ENCODE measurements at places on chromosomes 1 and 21.

DNA sequence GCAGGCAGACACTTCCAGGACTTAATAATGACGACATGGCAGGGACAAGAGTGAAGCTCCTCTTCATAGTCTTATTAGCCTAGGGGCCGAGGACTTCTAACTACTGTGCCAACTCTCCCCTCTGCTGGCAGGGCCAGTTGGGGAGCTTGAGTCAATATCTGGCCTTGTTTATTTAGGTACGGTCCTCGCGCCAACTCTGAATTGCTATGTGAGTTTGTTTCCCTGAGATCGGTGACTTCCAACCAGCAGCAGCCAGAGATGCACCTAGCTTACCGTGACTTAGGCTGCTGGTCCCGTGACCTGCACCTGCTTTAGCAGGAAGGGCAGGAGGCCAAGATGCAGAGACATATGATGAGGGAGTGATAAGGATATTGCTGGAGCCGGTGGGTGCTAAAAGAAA is 451.1 kb downstream of the PCP4 start:
- DNase-seq, result no peak

DNA sequence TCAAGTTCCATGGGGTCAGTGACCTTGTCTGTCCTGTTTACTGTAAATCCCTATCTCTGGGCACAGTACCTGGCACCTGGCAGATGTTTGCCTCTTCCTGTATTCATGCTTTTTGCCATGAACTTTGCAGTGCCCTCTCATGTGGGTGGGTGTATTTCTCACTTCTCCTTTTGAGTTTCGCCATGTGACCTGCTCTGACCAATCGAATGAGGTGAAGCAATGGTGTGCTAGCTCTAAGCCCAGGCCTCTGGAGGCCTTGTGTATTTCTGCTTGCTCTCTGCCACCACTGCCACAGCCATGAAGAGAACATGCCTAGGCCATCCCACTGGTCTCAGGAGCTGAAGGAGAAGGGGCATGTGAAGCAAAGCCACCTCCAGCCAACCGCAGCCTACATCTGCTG is 185.5 kb upstream of the ZC3H12A start:
- DNase-seq, result peak; percentile 85

GRCh38 chr21:27380303-27380702 is 413.4 kb upstream of the ADAMTS5 start:
- DNase-seq, result no peak

DNA sequence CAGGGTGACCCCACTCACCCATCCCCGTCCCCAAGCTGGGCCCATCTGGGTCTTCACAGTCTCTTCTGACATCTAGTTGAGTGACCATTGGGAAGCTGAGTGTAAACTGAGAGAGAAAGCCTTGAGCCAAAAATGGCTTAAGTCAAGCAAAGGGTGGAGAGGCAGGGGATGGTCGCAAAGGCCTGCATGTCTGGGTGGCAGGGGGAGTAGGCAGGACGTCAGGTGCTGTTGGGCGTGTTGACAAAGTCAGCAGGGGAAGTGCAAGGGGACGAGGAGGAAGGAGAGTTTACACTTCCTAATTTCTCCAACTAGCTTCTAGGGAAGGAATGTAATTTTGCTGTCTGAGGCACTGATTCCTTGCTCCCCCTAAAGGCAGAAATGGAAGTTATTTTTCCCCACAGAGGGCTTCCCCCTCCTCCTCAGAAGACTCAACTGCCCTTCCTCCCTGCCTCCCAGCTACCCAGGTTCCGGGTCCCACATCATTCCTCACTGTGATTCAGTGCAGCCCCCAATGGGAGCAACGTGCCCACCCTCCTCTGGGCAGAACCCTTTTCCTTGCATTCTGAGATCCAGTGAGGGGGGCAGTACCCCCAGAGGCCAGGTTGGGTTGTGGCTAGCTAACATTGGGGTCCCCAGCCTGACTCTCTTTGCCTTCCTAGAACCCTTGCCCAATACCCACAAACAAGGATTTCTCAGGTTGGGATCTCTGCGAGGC is 1.2 kb upstream of the ADORA1 start:
- DNase-seq, result no peak

GRCh38 chr1:225977937-225978748 is 21.0 kb downstream of the SDE2 start:
- peak; percentile 67 for DNase-seq

- no peak for DNase-seq
These were observed 67.1 kb upstream of the NFASC start for GRCh38 chr1:204803607-204804006.

GRCh38 chr1:227125929-227126545 is 185.9 kb downstream of the COQ8A start:
- no peak for DNase-seq

GRCh38 chr1:46130606-46131005 is 1.8 kb downstream of the PIK3R3 start:
- DNase-seq, result no peak

GRCh38 chr1:169457443-169457842 is 28.3 kb downstream of the SLC19A2 start:
- DNase-seq, result no peak

DNA sequence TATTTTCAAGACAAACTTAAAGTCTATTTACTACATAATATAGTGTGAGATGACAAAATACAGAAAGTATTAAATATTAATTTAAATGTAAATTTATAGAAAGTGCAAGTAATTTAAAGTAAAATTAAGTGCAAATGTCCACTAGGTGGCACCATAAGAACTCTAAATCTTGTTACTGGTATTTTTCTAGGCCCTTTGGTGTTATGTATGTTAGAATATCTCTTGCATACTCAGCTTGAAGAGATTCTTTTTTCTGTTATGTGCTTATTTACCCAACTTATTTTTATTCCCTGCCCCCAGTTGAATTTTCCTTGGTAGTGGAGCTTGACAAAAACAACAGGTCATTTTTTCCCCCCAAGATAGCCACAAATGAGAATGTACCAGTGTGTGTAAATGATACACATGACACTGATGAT is 71.5 kb downstream of the RPS6KC1 start:
- DNase-seq, result no peak

DNA sequence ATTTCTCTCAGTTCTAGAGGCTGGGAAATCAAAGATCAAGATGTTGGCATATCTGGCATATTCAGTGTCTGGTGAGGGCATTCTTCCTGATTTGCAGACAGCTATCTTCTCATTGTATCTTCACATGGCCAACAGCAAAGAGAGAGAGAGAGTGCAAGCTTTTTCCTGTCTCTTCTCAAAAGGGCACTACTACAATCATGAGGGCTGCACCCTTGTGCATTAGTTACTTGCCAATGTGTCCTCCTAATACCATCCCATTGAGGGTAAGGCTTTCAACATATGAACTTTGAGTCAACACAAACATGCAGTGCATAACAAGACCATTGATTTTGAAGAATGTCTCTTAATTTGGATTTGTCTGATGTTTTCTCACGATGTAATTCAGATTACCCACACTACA is 78.0 kb downstream of the CCDC30 start:
- DNase-seq, result no peak

- DNase-seq, result no peak
These were observed 223.8 kb upstream of the TMEM51 start for GRCh38 chr1:14929547-14930246.

- no peak for DNase-seq
These were observed 48.9 kb downstream of the SPATA46 start for GRCh38 chr1:162327788-162328165.

DNA sequence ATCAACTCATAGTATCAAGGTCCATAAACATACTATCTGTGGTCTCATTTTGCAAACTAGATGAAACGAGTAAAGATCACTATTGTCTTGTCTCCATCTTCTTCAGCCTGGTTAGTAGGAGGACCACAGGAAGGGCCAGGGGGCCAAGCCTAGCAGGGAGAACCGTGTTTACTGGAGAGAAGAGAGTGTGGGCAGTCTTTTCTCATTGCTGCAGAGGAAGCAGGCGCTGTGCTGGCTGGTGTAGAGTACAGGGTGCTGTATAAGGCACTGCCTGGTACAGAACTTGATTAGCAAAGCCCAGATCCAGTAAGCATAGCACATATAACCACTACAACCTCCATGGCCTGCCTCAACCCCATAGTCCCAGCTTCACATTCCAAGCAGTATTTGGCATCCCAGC is 10.0 kb upstream of the B4GALT3 start:
- DNase-seq, result no peak

GRCh38 chr1:27451343-27451742 is 38.6 kb downstream of the WASF2 start:
- DNase-seq, result no peak

DNA sequence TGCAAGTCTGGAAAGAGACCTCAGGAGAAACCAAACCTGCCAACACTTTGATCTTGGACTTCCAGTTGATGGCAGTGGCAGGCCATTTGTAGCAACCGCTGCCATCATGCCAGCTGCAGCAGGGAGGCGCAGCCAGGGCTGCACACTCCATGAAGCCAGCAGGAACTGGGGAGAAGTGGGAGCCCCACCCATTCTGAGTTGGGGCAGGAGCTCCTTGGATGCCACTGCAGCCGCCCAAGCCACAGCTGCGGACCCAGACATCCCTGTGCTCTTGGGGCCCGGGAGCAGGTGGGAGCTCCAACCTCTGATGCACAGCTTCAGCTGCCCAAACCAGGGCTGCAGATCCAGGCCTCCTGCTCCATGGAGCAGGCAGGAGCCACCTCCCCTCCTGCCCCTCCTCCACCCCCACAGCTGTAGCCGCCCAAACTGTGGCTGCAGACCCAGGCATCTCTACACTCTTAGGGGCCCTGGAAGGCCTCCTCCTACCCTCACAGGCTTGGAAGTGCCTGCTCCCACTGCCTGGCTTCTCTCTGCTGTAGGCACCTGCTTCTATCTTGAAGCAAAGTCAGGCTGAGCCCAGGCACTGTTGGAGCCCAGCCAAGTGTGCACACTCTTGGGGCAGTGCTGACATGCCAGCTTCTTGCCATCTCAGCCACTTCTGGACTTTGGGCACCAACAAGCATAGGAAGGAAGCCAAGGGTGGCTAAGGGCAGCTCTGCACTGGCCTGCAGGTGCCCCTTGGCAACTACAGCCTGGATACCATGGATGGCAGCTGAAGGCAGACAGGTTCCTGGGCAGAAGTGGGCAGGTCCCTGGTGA is 20.0 kb upstream of the DISP1 start:
- no peak for DNase-seq

DNA sequence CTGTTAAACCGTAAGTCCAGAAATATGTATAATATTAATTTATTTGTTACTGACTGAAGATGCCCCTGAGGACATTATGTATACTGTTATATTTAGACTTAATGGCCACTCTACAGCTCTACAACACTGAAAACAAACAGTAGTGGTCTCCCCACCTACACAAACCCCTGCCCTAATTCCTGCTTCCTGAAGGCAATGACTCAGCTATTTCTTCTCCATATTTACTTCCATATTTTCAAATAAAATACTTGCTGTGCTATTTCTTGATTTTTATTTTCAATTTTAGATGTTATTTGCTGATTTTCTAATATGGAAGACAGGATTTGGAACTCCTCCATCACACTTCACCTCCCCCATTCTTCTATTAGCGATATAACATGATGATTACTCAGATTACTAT is 97.6 kb downstream of the PCNX2 start:
- no peak for DNase-seq

GRCh38 chr1:67639361-67639760 is 45.6 kb upstream of the GADD45A start:
- DNase-seq, result no peak

DNA sequence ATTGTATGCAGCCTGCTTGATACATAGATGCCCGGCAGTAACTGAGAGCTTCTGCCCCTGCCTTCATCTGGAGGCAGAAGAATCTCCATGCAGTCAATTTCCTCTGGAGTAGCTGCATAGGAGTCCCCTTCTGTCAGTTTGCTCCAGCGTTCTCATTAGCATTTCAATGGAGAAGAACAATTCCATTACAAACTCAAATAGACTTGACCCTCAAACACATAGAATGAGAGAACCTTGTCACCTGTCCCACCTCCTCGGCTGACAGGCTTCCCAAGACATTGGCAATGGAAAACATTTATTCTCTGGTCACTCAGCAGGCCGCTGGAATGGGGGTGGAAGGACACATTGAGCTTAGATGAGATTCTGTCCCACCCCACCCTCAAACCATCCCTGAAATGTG is 45.6 kb upstream of the TMEM51 start:
- no peak for DNase-seq

GRCh38 chr1:189669846-189670245 is 807.8 kb downstream of the BRINP3 start:
- no peak for DNase-seq

DNA sequence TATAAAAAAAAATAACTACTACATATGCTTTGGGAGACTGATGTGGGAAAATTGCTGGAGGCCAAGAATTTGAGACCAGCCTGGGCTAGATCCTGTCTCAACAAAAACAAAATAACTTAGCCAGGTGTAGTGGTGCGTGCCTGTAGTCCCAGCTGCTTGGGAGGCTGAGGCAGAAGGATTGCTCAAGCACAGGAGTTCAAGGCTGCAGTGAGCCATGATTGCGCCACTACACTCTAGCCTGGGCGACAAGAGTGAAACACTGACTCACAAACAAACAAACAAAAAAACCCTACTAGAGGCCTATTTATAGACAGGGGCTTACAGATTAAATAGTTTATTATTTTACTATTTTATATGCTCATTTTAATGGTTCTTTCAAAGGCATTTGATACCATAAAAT is 80.0 kb downstream of the LHX4 start:
- no peak for DNase-seq

GRCh38 chr1:226111883-226112261 is 49.4 kb downstream of the H3-3A start:
- no peak for DNase-seq

- peak; percentile 10 for DNase-seq
These were observed 137.2 kb downstream of the KCTD3 start for GRCh38 chr1:215704089-215704860.

DNA sequence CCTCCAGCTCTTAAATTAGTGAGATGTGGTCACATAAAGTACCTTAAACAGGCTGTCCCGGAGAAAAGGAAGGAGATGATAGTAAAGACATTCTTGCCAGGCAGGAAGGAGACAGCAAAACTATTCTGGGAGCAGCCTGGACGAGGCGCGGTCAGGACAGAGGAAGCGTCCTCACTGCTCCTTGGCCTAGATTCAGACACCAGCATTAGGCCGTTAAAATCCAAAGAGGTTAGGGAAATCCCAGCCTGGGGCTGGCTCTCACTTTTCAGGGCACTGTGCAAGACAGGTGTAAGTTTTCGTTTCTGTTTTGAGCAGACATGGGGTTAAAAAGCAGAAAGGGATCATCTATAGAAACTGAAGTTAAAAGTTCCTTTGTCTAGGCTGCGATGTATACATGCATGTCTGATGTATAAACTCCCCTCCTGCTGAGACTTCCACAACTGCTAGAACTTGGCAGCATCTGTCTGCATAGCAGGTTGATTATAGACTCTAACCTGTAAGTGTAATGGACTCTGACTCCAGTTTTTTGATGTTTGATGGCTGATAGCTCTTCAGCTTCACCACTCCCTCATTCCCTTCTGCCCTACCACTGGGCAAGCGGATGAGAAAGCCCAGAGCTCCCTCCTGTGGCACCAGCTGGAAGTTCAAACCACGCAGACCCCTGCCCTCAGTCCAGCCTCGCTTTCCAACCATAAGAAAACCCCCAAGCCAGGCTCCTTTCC is 21.5 kb downstream of the STPG1 start:
- DNase-seq, result peak; percentile 78

DNA sequence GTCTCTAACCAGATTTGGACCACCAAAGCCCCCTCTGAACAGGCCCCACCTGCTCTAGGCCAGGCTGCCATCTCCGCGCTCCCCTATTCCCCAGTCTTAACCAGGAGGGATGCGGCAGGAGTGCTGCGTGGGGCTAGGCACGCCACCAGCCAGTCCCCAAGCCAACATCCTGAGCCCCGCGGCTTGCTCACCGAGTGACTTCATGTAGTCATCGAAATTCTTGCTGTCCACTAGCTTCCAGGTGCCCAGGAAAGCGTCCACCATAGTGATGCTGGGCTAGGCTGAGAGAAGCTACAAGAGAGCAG is 173 bp downstream of the FABP3 start:
- DNase-seq, result no peak
